ENCODE measurements at places on chromosomes 1 and 21. TPM values are rescaled to one million over a fixed set of nuclear protein-coding genes. Genes with fewer than 3 reads are reported as not detected.

- no peak overlapping the region for H3K4me3 ChIP-seq
- H3K4me1 ChIP-seq: no peaks in the 10 kb centered on the region
- H3K27me3 ChIP-seq: no peaks in the 10 kb centered on the region
- H3K27ac ChIP-seq: no peak overlapping the region
- peaks cover 4% of the 10 kb centered on the region for H3K36me3 ChIP-seq
Measured at GRCh38 chr1:21691739-21692138, 22.6 kb upstream of the RAP1GAP start.

DNA sequence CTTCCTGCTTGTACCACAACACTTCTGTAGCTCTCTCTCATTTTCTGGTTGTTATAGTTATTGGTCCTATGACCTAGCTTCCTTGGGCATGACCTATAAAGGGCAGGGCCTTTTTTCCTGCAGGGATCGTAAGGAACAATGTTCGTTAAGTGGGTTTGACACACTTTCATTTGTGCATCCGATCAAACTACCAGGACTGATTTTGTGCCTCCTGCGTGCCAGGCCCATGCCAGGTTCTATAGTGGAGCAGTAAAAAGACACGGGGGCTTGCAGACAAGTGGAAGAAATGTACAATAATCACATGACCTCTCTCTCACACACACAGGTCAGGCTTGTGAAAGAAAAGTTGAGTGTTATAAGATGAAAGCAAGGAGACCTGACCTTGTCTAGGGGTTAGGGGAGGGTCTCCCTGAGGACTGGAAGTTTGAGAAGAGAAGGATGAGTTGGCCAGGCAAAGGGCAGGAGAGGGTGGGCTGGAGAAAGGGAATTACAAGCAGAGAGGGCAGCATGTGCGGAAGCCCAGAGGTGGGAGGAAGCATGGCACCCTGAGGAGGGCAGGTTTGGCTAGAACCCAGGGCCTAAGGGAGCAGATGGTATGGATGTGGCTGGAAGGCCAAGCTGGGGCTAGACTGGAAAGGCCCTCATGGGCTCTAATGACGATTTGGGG, 145.4 kb downstream of the GRIK3 start:
- no peaks in the 10 kb centered on the region for H3K36me3 ChIP-seq
- no peaks in the 10 kb centered on the region for H3K4me1 ChIP-seq
- no peak overlapping the region for H3K27ac ChIP-seq
- DNase-seq: no peak

- no peak overlapping the region for H3K27ac ChIP-seq
- DNase-seq: no peak
- no peak overlapping the region for H3K4me3 ChIP-seq
- H3K4me1 ChIP-seq: no peaks in the 10 kb centered on the region
- no peaks in the 10 kb centered on the region for H3K36me3 ChIP-seq
- H3K27me3 ChIP-seq: no peaks in the 10 kb centered on the region
Measured at GRCh38 chr1:67860776-67861175, 27.5 kb upstream of the GNG12 start.

DNA sequence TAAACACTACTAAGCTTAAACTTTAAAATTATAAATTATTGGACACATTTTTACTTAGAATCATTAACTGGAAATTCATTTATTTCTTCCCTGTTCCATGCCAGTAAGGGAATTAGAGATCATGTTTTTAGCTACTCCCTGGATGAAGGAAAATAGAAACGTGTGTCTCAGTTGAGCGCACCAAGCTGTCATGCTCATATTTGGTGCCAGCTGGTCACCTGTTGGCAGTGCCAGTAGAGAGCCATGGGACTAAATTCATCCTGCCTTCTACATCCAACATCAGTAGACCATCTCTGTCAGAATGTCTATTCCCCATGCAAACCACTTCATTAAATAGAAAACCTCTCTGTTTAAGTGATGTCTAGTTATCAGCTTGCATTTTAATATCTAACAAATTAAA, 17.4 kb upstream of the SLC22A15 start:
- no peaks in the 10 kb centered on the region for H3K4me1 ChIP-seq
- no peak overlapping the region for H3K4me3 ChIP-seq

DNA sequence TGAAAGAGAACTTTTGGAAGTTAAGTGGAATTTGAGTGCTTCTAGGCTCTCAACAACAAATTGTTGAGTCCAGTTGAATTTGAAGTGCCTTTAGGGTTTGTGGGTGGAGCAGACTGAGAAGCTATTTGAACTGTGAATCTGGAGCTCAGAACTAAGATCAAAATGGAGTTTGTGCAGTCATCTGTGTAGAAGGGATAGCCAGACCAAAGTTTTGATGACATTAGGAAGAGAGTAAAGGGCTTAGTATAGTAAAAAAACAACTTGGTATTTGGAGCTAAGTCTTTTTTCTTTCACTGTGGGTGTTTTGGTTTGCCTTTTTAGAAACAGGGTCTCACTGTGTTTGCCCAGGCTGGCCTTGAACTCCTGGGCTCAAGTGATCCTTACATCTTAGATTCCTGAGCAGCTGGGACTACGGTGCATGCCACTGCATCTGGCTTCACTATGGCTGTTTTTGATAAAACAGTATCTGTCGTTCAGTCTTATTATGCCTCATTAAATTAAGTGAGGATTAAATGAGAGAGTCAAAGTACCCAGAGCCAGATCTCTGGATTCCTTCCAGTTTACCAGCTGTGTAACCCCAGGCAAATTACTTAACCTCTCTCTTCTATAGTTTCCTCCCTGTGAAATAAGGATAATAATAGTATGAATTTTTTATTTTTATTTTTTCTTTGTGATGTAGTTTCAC, 20.0 kb downstream of the HDAC1 start:
- peaks cover 5% of the 10 kb centered on the region for H3K4me1 ChIP-seq
- no peak overlapping the region for H3K4me3 ChIP-seq
- no peak for DNase-seq
- no peak overlapping the region for H3K27ac ChIP-seq
- peaks cover 2% of the 10 kb centered on the region for H3K36me3 ChIP-seq

DNA sequence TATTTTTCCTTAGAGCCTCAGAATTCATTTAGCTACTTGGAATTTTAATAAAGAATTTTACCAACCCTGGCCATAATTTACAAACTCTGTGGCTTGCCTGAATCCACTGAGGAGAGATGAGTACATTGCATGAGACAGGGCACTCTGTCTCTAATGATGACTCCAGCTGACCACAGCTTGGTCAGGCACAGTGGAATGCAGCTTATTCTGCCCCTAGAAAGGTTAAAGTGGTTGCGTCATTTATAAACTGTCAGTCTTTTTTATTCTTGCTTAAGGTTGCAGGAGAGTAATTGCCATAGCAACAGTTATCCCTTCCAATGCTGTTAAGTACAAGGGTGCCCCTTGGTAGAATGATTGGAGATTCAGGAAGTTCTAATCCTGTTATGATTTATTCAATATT, 28.3 kb downstream of the PDE4B start:
- H3K36me3 ChIP-seq: no peaks in the 10 kb centered on the region
- no peak for DNase-seq
- H3K4me3 ChIP-seq: no peak overlapping the region
- no peaks in the 10 kb centered on the region for H3K4me1 ChIP-seq

DNA sequence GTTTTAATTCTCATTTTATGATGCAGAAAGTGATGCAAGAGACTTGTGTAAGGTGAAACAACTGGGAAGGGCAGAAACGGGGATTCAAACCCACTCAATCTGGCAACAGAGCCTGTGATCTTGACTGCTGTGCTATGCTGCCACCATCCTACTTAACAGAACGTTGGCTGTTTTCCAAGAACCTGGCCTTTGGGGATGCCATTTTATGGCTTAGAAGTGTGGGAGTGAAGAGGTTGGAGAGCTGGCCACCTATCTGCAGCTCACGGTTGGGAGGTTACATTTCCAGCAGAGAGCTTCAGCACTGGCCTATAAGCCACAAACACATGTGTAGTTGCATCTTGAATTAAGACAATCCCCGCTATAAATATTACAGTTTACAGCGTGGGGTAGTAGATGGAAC, 235.3 kb downstream of the PRDM2 start:
- no peak for DNase-seq
- no peak overlapping the region for H3K4me3 ChIP-seq
- no peaks in the 10 kb centered on the region for H3K36me3 ChIP-seq
- H3K27me3 ChIP-seq: no peaks in the 10 kb centered on the region
- H3K4me1 ChIP-seq: no peaks in the 10 kb centered on the region
- no peak overlapping the region for H3K27ac ChIP-seq

Gene A3GALT2
- total RNA-seq: not detected

Gene NAV1
- 67.2 TPM for total RNA-seq

Gene SLAMF6
- total RNA-seq: 0.69 TPM

Gene TNFSF4
- total RNA-seq: 1.6 TPM

Gene RLF
- 12.9 TPM for total RNA-seq

Gene CYP4A11
- not detected for total RNA-seq

Gene LAMC1
- total RNA-seq: 78.6 TPM
